Neuronal stem cell (in vitro differentiated cells): ENCODE measurements at places on chromosomes 11 and 22.
A peak's percentile ranks its signal among the peaks of the same experiment; 100 is the strongest.

- no peak for DNase-seq
Observed at GRCh38 chr22:49113758-49114157, 713.9 kb downstream of the BRD1 start.

GRCh38 chr11:69320756-69321741 is 27.1 kb downstream of the MYEOV start:
- no peak for DNase-seq

- DNase-seq, result no peak
Observed at GRCh38 chr22:39251762-39252460, 7.1 kb upstream of the PDGFB start.

- no peak for DNase-seq
Observed at GRCh38 chr22:36397131-36398093, 9.6 kb upstream of the MYH9 start.

- peak; percentile 14 for DNase-seq
Observed at GRCh38 chr11:85941380-85941973, 86.3 kb downstream of the CCDC83 start.

- DNase-seq, result no peak
Observed at GRCh38 chr11:105834461-105834860, 187.6 kb downstream of the MSANTD4 start.

DNA sequence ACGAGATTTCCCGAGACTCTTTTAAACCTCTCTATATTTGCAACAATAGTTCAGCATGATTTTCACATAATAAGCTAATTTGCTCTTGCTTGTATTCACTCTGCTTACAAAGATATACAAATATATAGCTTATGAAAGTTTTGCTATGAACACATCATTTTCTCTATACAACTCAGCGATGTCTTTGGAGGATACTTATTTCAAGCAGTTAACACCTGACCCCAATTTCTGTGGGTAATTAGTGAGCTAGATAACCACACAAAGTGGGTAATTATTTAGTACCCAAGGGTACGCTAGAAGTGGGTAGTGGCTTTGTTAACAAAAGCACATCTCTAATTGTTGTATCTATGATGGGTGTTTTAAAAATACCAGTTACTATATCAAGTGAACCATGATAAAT is 12.3 kb downstream of the BLID start:
- no peak for DNase-seq

DNA sequence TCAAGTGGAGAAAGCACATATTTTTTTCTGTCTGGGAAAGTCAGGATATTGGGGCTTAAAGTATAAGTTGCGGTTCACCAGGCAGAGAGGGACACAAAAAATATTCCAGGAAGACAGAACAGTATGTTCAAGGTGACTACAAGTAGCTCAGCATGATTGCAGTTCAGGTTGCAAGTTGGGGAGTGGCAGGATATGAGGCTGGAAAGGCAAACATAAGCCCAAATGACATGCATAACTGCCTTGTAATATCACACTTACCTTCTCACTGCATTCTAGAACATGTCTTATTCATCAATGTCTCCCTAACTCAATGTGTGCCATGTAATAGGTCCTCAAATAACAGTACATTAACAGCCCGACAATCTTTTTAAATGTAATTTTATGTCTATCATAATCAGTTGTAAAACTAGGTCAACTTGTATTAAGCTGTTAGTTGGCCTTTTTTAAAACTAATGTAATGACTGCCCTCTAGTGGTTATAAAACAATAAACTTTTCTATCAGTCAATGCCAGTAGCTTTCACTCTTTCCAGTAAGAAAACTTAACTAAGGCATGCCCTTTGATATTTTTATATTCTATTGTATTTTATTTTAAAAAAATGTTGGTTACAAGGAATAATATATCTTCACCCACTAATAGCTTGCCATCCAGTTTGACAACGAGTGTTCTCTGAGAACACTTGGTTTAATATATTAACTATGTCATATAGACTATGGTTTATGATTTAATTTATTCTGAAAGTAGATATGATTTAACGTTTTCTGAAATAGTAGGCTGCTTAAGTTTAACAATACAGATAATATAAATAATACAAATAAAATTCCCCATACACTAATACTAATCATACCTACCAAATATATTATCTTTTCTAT is 39.4 kb upstream of the CFAP300 start:
- peak; percentile 26 for DNase-seq
